ENCODE measurements at places on chromosomes 5 and 9. TPM values are rescaled to one million over a fixed set of nuclear protein-coding genes. Genes with fewer than 3 reads are reported as not detected.
A peak's percentile ranks its signal among the peaks of the same experiment; 100 is the strongest.

The CCDC171 gene
- total RNA-seq = 7.2 TPM

The RFX3 gene
- total RNA-seq = 43.6 TPM

The VCAN gene
- total RNA-seq = 234 TPM

- H3K4me1 ChIP-seq = no peaks in the 10 kb centered on the region
- no peaks in the 10 kb centered on the region for H3K36me3 ChIP-seq
- no peak overlapping the region for H3K27ac ChIP-seq
- H3K27me3 ChIP-seq = no peaks in the 10 kb centered on the region
- no peak overlapping the region for H3K4me3 ChIP-seq
Measured at GRCh38 chr5:23496576-23496975, 10.8 kb upstream of the PRDM9 start.

- no peak overlapping the region for H3K27ac ChIP-seq
- no peaks in the 10 kb centered on the region for H3K27me3 ChIP-seq
- H3K4me1 ChIP-seq = no peaks in the 10 kb centered on the region
- H3K36me3 ChIP-seq = peaks cover 19% of the 10 kb centered on the region
- H3K4me3 ChIP-seq = no peak overlapping the region
- no peak for DNase-seq
Measured at GRCh38 chr9:37761511-37761910, 7.9 kb downstream of the TRMT10B start.

GRCh38 chr9:137172901-137173795, 1.3 kb upstream of the TMEM210 start:
- no peak overlapping the region for H3K27ac ChIP-seq
- DNase-seq = no peak
- peaks cover 74% of the 10 kb centered on the region for H3K27me3 ChIP-seq
- H3K36me3 ChIP-seq = peaks cover 2% of the 10 kb centered on the region

DNA sequence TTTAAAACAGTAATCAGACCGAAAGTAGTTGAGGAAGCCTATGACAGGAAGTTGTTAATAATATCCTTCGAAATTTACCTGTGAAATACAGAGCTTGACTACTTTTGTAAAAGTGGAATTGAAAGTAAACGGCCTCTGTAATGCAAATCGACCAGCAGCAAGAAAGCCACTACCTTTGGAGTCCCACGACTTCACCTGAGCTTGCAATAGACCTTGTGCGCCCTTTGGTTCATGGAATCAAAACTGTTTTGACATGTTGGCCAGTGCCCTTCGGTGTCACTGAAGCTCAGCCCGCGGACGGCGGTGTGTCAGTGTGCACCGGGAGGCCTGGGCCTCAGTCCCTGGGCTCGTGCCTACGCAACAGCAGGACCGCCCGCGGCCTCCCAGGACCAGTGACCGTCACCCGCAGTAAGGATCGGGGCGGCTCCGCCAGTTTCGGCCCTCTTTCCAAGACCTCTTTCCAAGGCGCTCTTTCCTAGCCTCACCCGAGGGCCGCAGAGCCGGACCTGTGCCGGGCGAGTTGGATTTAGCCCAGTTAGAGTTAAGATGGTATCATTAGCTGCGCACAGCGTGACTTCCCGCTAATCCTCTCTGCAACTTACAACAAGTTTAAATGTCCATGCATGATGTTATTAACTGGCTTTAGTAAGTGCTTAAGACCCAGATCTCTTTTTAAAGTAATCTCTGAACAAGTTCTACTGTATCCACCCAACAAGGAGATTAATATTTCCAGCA, 223.3 kb downstream of the MEF2C start:
- peaks cover 39% of the 10 kb centered on the region for H3K4me1 ChIP-seq
- no peak overlapping the region for H3K27ac ChIP-seq
- H3K4me3 ChIP-seq = peak overlapping the region; percentile 84
- peaks cover 70% of the 10 kb centered on the region for H3K27me3 ChIP-seq
- no peaks in the 10 kb centered on the region for H3K36me3 ChIP-seq

- no peaks in the 10 kb centered on the region for H3K36me3 ChIP-seq
- no peak overlapping the region for H3K27ac ChIP-seq
- no peak for DNase-seq
Measured at GRCh38 chr9:34519321-34520020, 3.3 kb downstream of the ENHO start.

DNA sequence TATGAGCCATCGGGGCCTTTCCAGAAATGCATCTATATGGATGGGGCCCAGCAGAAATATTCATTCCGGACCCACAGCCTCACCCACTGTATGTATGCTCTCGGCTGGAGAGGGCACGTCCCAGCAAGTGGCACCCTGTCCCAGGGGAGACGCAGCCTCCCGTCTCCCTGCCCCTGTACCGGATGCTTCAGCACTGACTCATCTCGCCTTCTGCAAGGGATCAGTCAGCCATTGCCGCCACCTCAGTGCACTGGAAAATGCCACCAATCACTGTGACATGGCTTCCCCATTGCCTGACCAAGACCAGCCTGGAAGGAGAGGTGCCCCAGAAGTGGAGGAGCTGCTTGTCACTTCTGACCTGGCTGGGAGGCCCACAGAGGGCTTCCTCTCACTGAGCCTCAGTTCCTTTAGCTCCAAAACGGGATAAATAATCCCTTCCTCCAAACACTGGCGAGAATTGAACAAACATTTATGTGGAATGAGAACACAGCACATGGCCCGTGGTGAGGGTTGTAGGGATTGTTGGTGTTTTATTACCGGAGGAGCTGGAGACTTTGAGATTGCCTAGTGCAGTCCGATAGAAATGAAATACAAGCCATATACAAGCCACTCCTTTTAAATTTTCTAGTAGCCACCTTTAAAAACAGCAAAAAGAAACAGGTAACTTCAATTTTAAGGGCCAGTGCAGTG, 43.9 kb upstream of the ORM1 start:
- H3K27ac ChIP-seq = no peak overlapping the region
- H3K27me3 ChIP-seq = no peaks in the 10 kb centered on the region
- H3K36me3 ChIP-seq = no peaks in the 10 kb centered on the region
- H3K4me1 ChIP-seq = peaks cover 20% of the 10 kb centered on the region

DNA sequence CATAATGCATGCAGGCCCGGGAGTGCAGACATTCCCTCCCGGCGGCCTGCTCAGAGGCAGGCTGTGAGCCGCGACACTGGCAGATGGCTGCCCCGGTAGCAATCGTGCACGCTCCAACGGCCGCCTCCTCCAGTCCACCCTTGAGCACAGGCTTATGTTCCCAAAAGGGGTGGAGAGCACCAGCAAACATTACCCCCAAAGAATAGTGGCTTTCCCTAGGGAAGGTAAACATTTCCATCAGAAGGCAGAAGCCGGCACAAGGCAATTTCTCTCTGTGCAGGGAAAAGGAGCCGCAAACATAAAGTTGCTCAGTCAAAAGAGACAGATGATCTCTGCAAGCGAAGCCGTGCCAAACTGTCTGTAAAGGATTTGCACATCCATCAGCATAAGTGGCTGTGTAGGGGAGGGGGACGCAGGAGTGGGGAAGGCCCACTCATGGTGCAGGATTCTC, 92.5 kb downstream of the SIL1 start:
- H3K36me3 ChIP-seq = no peaks in the 10 kb centered on the region
- peak; percentile 17 for DNase-seq
- H3K4me1 ChIP-seq = peaks cover 36% of the 10 kb centered on the region
- no peak overlapping the region for H3K4me3 ChIP-seq
- H3K27me3 ChIP-seq = no peaks in the 10 kb centered on the region

GRCh38 chr9:8845376-8845775, 1045.8 kb upstream of the DMAC1 start:
- H3K36me3 ChIP-seq = peaks cover 11% of the 10 kb centered on the region
- no peaks in the 10 kb centered on the region for H3K27me3 ChIP-seq
- H3K4me3 ChIP-seq = no peak overlapping the region
- H3K4me1 ChIP-seq = peaks cover 12% of the 10 kb centered on the region

Measured in neural crest cell (in vitro differentiated cells).